ENCODE measurements at places on chromosomes 5 and 9. TPM values are rescaled to one million over a fixed set of nuclear protein-coding genes. Genes with fewer than 3 reads are reported as not detected.
A peak's percentile ranks its signal among the peaks of the same experiment; 100 is the strongest.

The SAPCD2 gene
- total RNA-seq = 21.8 TPM

The ENTREP1 gene
- not detected for total RNA-seq

The PLPPR1 gene
- not detected for total RNA-seq

The SHISAL2B gene
- total RNA-seq = not detected

The DIRAS2 gene
- total RNA-seq = not detected

The C5orf15 gene
- total RNA-seq = 213 TPM

The TUSC1 gene
- total RNA-seq = 7.7 TPM

DNA sequence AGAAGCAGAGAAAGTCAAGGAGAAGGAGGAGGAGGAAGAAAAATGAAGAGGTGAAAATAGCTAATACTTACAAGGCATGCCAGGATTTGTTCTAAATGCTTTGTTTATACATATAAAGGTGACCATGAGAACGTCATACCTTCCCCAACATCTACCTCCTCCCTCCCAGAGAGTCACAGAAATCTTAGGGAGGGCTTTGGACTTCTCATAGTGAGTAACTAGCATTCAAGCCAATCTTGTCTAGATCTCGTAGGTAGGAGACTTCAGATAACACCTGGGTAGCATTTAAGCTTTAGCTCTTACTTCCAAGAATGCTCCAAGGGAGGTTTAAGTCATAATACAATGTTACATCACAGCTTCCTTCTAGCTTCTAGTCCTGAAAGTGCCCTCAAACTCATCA lies 36.5 kb upstream of the GPBP1 start:
- no peak for DNase-seq

DNA sequence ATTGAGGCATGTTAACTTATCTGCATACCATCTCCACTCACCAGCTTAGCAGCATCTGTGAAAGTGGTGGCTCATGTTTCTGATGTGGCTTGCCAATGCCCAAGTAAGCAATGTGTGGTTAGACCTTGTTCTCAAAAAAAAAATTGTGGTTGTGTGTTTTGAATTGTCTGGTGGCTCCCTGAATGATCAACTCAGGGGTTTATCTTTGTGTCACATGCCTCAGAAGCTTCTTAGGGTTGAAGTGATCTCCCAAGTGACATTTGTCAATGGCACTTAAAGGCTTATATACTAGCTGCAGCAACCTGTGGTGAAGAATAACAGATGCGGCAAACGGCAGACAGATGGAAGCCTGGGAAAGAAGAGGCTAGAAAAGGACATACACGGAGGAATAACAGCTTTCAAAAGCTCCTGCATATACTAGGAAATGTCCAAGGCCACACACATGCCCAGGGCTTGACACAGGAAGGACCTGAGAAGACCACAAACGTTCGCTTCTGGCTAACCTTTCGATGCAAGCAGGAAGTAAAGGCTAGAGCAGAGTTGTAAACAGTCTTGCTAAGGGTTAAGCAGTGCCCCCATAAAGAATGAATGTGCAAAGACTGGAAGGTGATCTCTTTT lies 42.2 kb upstream of the FSD1L start:
- peak; percentile 70 for DNase-seq

GRCh38 chr9:24901319-24901718 lies 355.6 kb upstream of the IZUMO3 start:
- no peak for DNase-seq

GRCh38 chr5:54387659-54388232 lies 67.8 kb upstream of the HSPB3 start:
- DNase-seq = no peak

GRCh38 chr9:34573599-34574325 lies 15.8 kb downstream of the CNTFR start:
- no peak for DNase-seq

DNA sequence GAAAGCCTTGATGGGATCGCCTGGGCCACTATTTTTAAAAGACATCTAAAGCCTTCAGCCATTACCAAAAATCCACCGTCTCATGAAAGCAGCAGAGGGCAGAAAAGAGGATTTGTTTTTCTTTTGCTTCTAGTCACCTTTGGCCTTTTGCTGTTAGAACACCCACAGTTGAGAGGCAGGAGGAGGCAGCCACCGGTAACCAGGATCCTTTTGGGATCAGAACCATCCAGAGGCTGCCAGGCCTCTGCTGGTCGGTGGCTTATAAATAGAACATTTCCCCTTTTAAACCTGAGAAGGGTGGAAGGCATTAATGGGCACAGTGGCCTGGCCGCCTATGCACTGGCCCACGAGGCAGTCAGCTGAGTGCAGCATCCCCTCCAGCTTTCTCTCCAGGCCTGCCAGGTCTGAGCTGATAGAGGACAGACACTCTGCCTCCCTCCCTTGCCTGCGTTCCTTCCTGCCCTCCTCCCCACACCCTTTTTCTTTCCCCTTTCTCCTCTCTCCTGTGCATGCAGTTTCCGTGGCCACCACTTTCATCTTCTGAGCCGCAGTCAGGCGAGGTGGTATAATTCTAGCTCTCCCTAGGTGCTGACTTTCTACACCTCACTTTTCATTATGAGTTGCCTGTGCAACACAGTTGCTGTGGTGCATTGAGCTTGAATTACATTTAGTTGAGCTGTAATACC lies 253.4 kb downstream of the ARHGAP26 start:
- DNase-seq = no peak

DNA sequence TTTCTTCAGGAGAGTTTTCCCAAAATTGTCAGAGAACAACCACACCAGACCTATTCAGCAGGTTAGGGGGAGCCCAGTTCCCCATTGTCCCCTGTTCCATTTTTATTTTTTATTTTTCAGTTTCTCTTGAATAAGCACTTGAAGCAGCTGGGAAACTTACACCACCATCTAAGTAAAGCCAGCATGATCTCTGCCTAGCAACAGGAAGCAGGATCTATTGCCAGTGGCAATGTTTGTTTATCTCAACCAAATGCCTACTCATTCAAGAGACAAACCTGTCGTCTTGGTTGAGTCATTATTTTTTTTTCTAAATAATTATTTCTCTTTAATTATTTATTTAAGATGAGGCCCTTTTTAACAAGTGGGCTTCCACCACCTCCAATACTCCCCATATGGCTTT lies 379.3 kb downstream of the PLK2 start:
- DNase-seq = peak; percentile 64

- DNase-seq = no peak
These were observed 471.0 kb downstream of the EFNA5 start for GRCh38 chr5:107199756-107200155.

- no peak for DNase-seq
These were observed 1.9 kb downstream of the GPBP1 start for GRCh38 chr5:57175551-57176309.

DNA sequence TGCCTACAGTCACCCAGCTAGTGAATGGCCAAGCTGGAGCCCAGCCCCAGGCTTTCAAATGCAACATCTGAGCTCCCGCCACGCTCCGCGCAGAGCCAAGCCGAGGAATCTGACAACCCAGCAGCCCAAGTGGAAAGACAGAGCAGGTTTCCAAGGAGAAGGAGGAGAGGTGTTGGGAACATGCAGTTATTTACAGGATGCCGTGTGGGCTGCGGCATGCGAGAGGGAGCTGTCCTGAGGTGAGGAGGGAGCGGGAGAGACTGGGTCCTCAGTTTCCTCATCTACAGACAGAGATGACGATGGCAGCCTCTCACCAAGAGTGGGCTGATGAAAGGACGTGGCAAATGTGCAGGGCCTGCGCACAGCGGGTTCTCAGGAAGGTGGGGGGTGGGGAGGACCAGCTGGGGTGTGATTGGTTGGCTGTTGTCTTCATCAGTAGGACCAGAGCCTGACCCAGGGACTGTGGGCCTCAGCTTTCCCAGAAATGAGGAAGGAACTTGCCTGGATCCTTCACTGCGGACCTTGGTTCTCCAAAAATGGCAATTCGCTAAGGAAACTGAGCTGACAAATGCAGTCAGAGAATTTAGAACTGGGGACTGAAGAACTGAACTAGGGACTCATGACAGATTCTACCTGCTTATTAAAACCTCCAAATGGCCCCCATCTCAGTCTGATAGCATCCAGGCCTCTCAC lies 14.8 kb upstream of the CPLX2 start:
- no peak for DNase-seq

DNA sequence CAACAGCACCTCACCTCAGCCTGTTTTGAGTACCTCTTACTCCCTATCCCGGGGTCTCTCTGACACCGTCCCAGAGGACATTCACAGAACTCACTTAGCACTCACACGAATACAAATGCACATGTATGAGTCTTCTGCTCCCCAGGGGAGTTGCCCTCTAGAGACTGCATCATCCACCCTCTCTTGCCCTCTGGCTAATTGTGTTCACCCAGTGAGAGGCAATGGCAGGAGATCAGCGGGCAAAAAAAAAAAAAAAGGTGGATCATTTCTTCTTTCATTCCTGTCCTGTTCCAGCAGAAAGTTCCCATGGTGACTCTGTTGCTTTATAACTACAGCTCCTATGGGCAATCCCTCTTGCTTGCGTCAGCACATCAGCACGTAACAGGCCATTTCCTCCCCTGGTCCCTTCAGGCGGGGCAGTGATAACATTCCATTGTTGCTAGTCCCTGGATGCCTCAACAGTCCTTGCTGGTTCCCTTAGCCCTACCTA lies 23.5 kb upstream of the SNX2 start:
- DNase-seq = peak; percentile 73

DNA sequence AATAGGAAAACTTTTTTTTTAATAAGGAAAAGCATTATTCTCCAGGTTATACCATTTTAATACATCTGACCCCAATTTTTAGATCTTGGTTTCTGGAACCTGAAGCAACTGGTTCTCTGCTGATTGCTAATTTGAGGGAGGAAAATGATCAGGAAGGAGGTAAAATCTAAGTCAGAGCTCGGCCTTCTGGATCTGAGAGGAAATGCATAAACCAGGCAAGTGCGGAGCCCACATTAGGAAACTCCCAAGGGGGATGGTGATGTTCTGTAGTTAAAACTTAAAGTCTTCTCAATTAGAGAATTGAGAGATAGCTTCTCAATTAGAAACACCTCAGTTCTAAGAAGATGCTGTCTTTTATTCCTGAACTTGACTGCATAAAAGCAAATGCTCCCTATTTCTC lies 113.5 kb downstream of the TSSK1B start:
- DNase-seq = no peak

GRCh38 chr5:1975898-1976765 lies 93.4 kb upstream of the IRX4 start:
- DNase-seq = peak; percentile 2

DNA sequence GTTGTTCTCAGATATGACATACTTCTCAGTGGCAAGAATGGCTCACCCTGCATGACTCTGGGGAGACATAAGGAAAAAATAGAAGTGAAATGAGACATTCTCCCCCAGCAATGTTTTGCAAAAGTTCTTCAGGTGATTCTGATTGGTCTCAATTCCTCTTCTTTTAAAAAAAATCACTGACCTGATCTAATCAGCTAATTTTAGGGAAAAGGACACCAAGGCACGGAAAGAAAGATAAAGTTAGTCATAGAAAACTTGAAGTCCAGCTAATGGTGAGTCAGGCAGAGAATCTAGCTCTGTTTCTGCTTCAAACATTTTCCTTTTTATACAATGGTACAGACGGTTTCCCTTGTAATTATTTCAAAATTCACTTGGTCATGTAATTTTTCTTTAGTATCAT lies 1018.9 kb upstream of the ARRDC3 start:
- DNase-seq = no peak

- peak; percentile 61 for DNase-seq
These were observed 18.7 kb downstream of the DAPK1 start for GRCh38 chr9:87516222-87516925.

DNA sequence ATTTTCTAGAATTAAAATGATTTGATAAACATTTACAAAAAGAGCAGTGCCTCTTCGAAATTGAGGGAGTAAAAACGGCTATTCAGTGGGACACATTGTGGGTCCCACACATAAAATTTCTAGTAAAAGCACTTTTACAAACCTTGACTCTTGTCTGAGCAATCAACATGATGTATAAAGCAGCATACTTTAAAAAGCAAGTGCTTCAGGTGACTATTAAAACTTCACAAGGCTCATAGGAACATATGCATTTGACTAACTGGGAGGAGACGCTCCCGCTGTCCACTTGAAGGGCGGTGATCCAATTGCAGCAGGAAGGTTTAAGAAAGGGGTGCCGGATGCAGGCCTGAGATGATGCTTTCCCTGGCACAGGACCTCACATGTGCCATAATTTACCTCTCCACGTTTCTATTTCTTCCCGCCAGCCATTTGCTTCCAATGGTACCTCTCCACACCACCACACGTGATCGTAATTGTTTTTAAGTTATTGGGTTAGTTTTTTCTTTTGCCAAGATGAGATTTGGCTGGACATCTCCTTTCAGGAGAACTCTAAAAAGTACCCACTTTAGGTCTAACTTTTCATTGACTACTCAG lies 1.8 kb downstream of the MCTP1 start:
- DNase-seq = no peak

GRCh38 chr5:145834554-145834916 lies 607 bp downstream of the PRELID2 start:
- no peak for DNase-seq

DNA sequence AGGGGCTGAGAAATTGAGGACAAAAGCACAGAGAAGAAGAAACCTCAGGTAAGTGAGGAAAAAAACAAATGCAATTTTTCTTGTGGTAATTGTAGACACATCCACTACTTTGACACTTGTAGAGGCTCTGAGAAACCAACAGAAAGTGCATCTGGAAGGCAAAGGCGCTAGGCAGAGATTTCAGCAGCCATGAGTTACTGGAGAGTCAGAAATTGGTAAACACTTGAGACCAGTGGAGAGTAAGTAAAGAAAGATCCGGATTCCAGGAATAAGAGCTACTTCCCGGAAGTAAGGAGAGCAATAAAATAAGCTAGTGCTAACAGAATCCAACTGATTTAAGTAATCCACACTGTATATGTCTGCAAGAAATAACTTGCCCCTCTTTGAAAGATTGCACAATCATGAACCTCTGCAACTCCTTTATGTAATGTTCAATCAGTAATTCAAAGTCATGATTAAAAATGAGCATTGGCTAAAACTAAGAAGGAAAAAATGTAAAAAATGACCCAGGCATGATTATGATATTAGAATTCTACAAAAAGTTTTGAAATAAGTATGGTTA lies 382.1 kb downstream of the CDH18 start:
- no peak for DNase-seq

DNA sequence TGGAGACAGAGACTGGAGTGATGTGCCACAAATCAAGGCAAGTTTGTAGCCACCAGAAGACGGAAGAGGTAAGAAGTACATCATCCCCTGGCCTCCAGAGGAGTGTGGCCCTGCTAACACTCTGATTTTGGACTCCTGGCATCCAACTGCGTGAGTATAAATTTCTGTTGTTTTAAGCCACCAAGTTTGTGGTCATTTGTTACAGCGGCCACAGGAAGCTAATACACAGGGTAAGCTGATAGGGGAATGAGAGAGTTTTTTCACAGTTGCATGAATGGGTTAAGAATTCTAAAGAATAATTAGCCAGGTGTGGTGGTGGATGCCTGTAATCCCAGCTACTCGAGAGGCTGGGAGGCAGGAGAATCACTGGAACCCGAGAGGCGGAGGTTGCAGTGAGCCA lies 25.8 kb downstream of the SMIM3 start:
- DNase-seq = no peak

Measured in RPMI7951 (cell line).